Stimulated activated CD8-positive, alpha-beta memory T cell treated with anti-CD3 and anti-CD28 coated beads, Interleukin-12 subunit alpha, Interleukin-12 subunit beta, amount 100 ng/mL, for 1 hour (primary cell): ENCODE measurements at places on chromosomes 2 and 18.

DNA sequence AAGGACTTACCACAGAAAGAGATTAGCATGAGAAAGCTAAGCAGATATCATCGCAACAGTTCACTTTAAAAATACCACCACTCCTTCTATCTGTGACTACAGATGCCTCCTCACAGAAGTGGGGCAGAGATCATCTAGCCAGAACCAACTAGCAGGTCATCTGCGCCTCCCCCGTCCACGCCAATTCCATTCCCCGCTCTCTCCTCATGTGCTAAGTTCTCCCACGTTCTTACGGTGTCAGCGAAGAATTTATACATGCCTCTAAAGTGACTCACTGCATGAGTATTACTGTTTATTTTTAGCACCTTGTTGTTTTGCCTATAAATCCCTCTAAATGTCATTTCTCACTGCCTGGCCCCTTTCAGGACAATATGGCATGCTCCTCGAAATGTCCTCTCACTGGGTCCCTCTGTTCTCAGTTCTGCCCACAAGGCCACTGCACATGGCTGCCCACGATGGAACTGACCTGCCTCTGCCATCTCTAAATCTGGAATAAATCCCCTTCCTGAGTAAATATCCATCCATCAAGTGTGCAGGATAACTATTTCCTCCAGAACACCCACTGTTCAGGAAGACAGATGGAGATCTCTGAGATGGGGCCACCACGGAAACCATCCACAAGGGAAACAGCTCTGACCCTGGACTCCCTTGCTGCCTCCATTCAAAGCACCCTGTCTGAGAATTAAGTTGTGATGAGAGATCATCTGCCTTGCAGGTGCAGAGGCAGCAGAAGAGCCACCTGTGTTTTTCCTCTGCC, 137.7 kb downstream of the IRS1 start:
- no peak for DNase-seq

GRCh38 chr2:196242131-196242620, 70.8 kb upstream of the STK17B start:
- no peak for DNase-seq

GRCh38 chr18:57959278-57959677, 84.7 kb upstream of the NEDD4L start:
- no peak for DNase-seq

- no peak for DNase-seq
Measured at GRCh38 chr2:105924932-105925331, 180.2 kb downstream of the NCK2 start.

DNA sequence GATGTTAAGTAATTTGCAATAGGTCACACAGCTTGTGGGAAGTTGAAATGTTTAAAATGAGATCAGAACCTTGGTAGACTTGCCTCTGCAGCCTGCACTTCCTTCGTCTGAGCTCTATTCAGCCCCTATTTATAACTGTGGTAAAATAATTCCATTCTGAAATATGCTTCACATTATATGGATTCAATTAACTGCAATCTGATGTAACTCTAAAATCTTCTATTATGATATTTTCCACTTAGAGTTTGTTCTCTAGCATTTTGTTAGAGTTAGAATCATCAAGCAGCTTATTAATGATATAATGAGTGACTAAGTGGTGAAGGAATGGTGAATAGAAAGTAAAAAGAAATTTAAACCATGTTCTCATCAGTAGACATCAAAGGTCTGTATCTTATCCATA, 139.6 kb upstream of the ARHGAP28 start:
- DNase-seq: no peak

DNA sequence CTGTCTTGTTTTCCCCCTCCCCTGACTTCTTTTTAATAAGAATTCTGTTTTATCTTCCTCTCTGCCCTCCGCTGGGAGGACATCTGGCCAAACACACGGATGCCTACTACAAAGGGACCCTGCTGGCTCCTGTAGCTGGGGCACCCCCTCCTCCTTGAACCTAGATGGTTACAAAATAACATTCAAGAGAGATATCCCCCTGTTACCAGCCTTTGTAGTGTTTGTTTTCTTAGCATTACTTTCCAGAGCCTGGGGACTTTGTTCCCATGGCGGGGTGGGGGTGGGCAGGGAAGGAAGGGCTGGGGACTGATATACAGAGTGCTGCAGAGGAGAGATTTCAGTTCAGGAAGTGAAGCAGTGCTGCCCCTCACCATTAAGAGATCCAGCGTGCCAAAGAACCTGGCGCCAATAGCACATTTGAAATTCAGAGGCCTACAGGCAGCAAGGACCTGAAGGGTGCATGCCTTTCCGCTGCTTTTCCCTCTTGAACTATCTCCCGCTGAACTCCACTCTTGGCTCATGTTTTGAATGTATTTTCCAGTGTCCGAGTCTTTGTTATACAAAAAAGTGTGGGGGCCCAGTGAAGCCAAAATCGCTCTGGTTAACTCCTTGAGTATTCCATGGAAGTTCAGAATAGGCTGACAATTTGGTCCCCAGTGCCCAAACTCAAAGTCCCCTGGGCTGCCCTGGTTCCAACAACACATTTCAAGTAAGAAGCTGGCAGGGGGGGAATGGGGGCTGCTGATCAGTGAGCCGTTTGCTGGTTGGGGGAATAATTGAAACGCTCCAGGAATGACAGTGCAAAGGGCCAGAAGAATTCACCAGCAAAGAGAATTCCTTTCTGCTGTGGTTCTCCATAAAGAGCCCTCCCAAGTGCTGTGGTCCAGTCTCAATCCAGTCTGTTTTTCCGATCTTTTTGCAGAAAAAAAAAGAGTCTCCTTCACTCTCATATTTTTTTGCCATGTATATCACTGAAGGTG, 94.8 kb upstream of the THOC1 start:
- DNase-seq: no peak

- no peak for DNase-seq
Measured at GRCh38 chr2:35962585-35963146, 392.9 kb upstream of the CRIM1 start.

GRCh38 chr2:46547223-46548102, 68.1 kb downstream of the TMEM247 start:
- DNase-seq: no peak

DNA sequence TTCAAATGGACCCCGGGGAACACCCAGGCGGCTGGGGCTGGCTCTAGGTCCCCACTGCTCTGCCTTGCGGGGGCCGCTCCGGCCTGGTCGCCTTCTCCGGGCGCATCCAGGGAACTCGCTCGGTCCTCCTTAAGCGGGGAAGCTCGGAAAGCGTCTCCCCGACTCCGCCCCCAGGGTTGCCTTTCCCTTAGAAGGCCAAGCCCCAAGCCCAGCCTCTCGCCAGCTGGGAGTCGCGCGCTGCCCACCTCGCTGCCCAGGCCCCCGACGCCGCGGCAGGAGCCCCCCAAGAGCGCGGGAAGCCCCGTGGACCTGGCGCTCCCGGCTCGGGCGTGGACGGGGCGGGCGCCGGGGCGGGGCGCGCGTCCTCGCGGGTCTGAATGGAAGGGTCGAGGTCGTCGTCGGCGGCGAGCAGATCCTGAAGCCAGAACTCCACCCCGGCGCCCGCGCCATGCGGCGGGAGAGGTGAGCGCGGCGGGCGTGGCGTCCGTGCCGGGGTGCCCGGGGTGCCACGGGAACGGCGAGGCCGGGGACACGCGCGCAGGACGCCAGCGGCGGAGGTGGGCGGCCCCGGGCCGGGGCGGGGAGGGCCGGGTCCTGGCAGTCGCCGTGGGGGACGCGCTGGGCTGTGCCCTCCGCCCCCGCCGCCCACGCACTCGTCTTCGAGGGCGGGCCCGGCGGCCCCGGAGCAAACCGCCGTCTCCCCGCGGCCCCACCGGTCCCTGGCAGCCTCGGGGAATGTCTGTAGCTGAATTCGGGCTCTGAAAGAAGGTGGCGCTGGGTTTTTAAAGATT, at the start of gene BOK:
Gene BOK, plus strand, starts transcription at position 214 of the 791 bp plus-strand sequence. CDS start 739 bp downstream, outside the sequence.
- DNase-seq: no peak

DNA sequence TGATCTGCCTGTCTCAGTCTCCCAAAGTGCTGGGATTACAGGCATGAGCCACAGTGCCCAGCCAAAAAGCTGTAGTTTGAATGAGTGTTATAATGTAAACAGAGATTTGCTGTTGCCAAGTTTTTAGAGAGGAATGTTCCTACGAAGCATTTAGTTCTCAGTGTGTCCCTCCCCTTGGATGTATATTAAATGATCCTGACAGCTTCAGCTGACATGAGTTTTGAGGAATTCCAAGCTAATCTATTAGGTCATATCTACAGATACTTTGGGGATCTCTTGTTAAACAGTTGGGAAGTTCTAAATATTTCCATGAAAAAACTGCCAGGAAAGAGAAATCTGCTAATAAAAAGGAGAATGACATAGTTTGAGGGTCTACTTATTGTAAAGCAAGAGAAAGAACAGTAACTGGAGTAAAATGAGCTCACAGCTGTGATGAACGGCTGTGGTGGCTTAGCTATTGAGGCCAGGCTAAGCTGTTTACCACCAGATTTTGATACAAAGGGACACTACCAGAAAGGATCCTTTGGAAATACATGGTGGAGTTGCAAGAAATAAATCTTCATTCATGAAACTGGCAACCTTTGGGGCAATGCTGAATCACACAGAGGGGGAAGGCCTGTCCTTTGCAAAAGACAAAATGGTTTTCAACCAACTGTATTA, 2.6 kb upstream of the STON1 start:
- DNase-seq: no peak
